Muscle of leg (tissue), 16 donors: ENCODE measurements at places on chromosomes 16 and 17. TPM values are rescaled to one million over a fixed set of nuclear protein-coding genes. Genes with fewer than 3 reads are reported as not detected.

- no peaks in the 10 kb centered on the region for H3K36me3 ChIP-seq
- no peaks in the 10 kb centered on the region for H3K4me1 ChIP-seq
- no peak overlapping the region for H3K4me3 ChIP-seq
- DNase-seq, result no peak
These were observed 180.0 kb downstream of the TOX3 start for GRCh38 chr16:52366983-52367382.

GRCh38 chr17:27384261-27384701, 72.0 kb upstream of the KSR1 start:
- H3K27ac ChIP-seq, result no peak overlapping the region
- H3K4me1 ChIP-seq, result peaks cover 36% of the 10 kb centered on the region
- no peaks in the 10 kb centered on the region for H3K27me3 ChIP-seq

- H3K4me1 ChIP-seq, result no peaks in the 10 kb centered on the region
- H3K36me3 ChIP-seq, result no peaks in the 10 kb centered on the region
- peaks cover 5% of the 10 kb centered on the region for H3K27me3 ChIP-seq
- H3K27ac ChIP-seq, result no peak overlapping the region
- no peak for DNase-seq
These were observed 66.2 kb upstream of the LYRM9 start for GRCh38 chr17:27959382-27959709.

GRCh38 chr17:80986816-80987475, 4.7 kb upstream of the CHMP6 start:
- H3K4me3 ChIP-seq, result no peak overlapping the region
- H3K36me3 ChIP-seq, result no peaks in the 10 kb centered on the region
- peaks cover 11% of the 10 kb centered on the region for H3K27me3 ChIP-seq
- H3K27ac ChIP-seq, result no peak overlapping the region
- no peak for DNase-seq
- peaks cover 19% of the 10 kb centered on the region for H3K4me1 ChIP-seq

GRCh38 chr17:72110231-72110941, 10.4 kb upstream of the SOX9 start:
- no peaks in the 10 kb centered on the region for H3K4me1 ChIP-seq
- H3K4me3 ChIP-seq, result no peak overlapping the region
- H3K27ac ChIP-seq, result no peak overlapping the region
- peaks cover 31% of the 10 kb centered on the region for H3K27me3 ChIP-seq
- H3K36me3 ChIP-seq, result no peaks in the 10 kb centered on the region

GRCh38 chr17:63151941-63152523, 186.0 kb downstream of the TANC2 start:
- H3K36me3 ChIP-seq, result no peaks in the 10 kb centered on the region
- peak overlapping the region; percentile 11 for H3K4me3 ChIP-seq
- peaks cover 4% of the 10 kb centered on the region for H3K4me1 ChIP-seq

DNA sequence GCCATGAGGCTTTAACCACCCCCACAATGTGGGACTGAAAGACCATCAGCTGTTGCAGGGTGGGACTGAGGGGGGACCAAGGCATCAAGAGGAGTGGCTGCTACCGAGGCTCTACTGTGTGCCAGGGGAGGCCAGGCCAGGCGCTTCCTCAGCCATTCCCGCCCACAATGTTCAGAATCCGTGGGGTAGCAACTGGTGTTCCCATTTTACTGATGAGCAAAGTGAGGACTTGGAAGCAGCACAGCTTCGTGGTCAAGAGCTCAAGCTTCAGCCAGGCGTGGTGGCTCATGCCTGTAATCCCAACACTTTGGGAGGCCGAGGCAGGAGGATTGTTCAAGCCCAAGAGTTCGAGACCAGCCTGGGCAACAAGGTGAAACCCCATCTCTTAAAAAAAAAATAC, 65.9 kb downstream of the SCNN1B start:
- no peak overlapping the region for H3K27ac ChIP-seq
- H3K4me3 ChIP-seq, result no peak overlapping the region
- no peaks in the 10 kb centered on the region for H3K36me3 ChIP-seq
- no peaks in the 10 kb centered on the region for H3K27me3 ChIP-seq
- H3K4me1 ChIP-seq, result no peaks in the 10 kb centered on the region
- no peak for DNase-seq

- H3K4me1 ChIP-seq, result peaks cover 57% of the 10 kb centered on the region
- no peaks in the 10 kb centered on the region for H3K27me3 ChIP-seq
- peaks cover 3% of the 10 kb centered on the region for H3K36me3 ChIP-seq
- peak overlapping the region; percentile 87 for H3K27ac ChIP-seq
- peak overlapping the region; percentile 68 for H3K4me3 ChIP-seq
These were observed 1.4 kb upstream of the BAHCC1 start for GRCh38 chr17:81393684-81394376.

- DNase-seq, result no peak
- no peaks in the 10 kb centered on the region for H3K36me3 ChIP-seq
- H3K27ac ChIP-seq, result no peak overlapping the region
- H3K4me3 ChIP-seq, result no peak overlapping the region
- no peaks in the 10 kb centered on the region for H3K4me1 ChIP-seq
These were observed 104.4 kb upstream of the AMZ2 start for GRCh38 chr17:68143425-68143824.

- peaks cover 80% of the 10 kb centered on the region for H3K4me1 ChIP-seq
- H3K27ac ChIP-seq, result peak overlapping the region; percentile 97
- no peaks in the 10 kb centered on the region for H3K36me3 ChIP-seq
- H3K4me3 ChIP-seq, result peak overlapping the region; percentile 21
- H3K27me3 ChIP-seq, result peaks cover 29% of the 10 kb centered on the region
These were observed 3.6 kb upstream of the TMEM92 start for GRCh38 chr17:50270435-50271362.

DNA sequence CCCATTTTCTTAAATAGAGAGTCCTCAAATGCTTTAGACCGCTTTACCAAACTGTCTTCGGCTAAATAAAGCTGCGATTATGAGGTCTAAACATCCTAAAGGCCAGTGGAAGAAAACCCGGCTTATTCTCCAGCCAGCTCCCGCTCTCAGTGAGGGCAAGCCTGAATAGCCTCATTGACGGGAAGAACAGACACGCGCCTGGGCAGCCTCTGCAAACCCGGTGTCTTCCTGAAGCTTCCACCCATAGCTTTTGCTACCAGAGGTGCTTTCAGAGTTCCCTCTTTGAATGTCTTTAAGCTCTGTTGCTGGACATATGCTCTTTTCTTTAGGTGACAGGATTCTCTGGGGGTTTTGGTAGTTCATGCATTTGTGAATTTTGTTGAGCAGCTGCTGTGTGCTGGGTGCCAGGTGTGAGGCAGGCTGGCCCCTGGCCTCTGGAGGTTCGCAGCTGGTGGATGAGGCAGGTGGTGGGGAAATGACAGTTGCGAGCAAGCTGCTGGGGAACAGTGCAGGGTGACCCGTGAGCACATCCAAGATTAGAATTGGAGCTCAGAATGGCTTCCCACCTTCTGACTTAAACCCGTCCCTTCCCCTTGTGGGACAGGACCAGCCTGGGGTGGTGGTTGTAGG, 44.7 kb downstream of the CRISPLD2 start:
- H3K4me3 ChIP-seq, result no peak overlapping the region
- peaks cover 39% of the 10 kb centered on the region for H3K4me1 ChIP-seq
- DNase-seq, result peak; percentile 54
- no peak overlapping the region for H3K27ac ChIP-seq

DNA sequence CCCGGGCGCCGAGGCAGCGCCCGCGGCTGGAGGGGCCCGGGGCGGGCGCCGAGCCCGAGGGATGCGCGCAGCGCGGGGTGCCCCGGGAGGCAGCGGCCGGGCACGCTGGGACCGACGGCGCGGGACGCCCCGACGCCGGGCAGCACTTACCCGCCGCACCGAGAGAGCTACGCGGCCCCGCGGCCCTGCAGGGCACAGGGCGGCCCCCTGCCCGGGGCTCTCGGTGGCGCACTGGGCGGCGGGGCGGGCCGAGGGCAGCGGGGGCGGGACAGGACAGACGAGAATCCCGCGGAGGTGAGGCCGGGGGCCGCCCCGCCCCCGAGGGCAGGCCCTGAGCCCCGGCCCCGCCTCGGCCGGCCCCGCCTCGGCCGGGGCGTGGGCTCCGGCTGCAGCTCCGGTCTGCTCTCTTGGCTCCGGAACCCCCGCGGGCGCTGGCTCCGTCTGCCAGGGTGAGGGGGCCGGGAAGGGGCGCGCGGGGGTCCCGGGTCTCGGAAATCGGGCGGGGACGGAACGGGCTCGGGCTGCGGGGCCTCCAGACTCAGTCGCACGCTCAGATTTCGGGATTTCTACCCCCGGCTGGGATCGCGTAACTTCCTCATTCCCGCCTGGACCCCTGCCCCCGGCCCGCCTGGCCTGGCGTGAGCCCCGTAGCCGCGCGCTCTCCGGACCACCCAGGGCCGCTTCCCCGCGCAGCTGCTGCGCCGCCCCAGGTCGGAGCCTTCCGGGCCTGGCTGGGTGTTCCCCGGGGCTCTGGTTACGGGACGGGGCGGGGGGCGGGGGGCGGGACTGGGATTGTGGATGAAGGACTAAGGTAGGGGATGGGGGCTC, at the start of gene PLD2:
Gene PLD2, plus strand, starts transcription at position 376 of the 828 bp plus-strand sequence. CDS start 621 bp downstream, outside the sequence.
- H3K4me3 ChIP-seq, result peak within 1 kb of the TSS; percentile 64
- DNase-seq, result peak; percentile 95
- peak within 1 kb of the TSS; percentile 24 for H3K27ac ChIP-seq
- H3K4me1 ChIP-seq, result peaks cover 14% of the 10 kb centered on the region
- peaks cover 26% of the 10 kb centered on the region for H3K36me3 ChIP-seq

- no peak overlapping the region for H3K4me3 ChIP-seq
- no peaks in the 10 kb centered on the region for H3K27me3 ChIP-seq
- no peak for DNase-seq
- no peaks in the 10 kb centered on the region for H3K4me1 ChIP-seq
- no peak overlapping the region for H3K27ac ChIP-seq
These were observed 27.7 kb downstream of the ZNF18 start for GRCh38 chr17:11969565-11969964.

GRCh38 chr17:50953831-50954601, 87.9 kb upstream of the TOB1 start:
- H3K4me1 ChIP-seq, result peaks cover 76% of the 10 kb centered on the region
- peak overlapping the region; percentile 77 for H3K27ac ChIP-seq
- peak; percentile 91 for DNase-seq
- H3K36me3 ChIP-seq, result no peaks in the 10 kb centered on the region
- H3K27me3 ChIP-seq, result no peaks in the 10 kb centered on the region
- H3K4me3 ChIP-seq, result no peak overlapping the region

- no peak for DNase-seq
- no peak overlapping the region for H3K27ac ChIP-seq
- peaks cover 57% of the 10 kb centered on the region for H3K36me3 ChIP-seq
- H3K4me3 ChIP-seq, result no peak overlapping the region
- H3K4me1 ChIP-seq, result peaks cover 10% of the 10 kb centered on the region
These were observed 14.5 kb downstream of the SNX11 start for GRCh38 chr17:48121923-48122664.

- no peak overlapping the region for H3K27ac ChIP-seq
- H3K4me1 ChIP-seq, result peaks cover 4% of the 10 kb centered on the region
- H3K36me3 ChIP-seq, result no peaks in the 10 kb centered on the region
These were observed 310.4 kb downstream of the SNX29 start for GRCh38 chr16:12286964-12287363.

DNA sequence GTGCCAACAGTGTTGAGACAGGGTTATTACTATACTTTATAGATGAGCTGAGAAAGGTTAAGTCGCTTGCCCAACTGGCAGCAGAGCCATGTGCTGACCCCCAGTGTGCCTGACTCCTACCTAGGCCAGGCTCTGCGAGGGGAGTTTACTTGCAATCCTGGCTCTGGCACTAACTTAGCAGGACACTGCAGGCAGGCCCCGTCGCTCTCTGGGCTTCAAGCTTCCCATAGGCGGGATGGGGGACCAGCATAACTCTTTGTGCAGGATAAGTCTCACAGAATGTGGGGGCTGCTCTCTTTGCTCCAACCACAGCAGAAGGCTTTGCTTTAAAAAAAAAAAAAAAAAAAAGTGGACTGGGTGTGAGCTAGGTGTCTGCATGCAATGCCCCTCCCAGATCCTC, 102.7 kb downstream of the GNAO1 start:
- peaks cover 15% of the 10 kb centered on the region for H3K4me1 ChIP-seq
- no peak for DNase-seq
- H3K27me3 ChIP-seq, result no peaks in the 10 kb centered on the region
- no peaks in the 10 kb centered on the region for H3K36me3 ChIP-seq

DNA sequence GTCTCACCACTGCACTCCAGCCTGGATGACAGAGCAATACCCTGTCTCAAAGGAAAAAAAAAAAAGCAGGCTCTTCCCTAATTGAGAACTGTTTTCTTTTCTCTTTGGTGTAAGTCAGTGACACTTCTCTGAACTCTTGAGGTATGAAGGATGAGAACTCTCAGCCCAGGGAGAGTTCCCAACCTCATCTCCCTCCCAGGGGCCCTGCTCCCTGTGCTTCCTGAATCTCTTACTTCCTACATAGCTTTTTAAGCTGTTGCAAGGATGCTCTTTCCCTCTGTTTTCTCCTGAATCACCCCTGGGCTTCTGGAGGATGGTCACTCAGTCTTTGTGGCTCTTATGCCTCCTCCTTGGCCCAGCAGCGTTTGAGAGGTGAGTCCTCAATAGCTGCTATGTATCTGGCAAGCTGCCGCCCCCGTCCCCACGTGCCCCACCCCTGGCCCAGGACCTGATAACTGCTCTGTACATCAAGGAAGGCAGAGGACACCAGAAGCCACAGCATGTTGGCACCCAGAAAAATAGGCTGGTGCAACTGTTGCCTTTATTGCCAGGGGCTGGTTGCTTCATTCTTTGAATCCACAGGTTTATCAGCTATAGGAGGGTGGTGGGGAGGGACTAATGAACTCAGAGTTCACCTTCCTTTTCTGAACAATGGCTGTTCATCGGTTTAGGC, 24.0 kb downstream of the IGF2BP1 start:
- no peaks in the 10 kb centered on the region for H3K36me3 ChIP-seq
- H3K27ac ChIP-seq, result no peak overlapping the region
- no peaks in the 10 kb centered on the region for H3K27me3 ChIP-seq
- H3K4me3 ChIP-seq, result no peak overlapping the region
- no peak for DNase-seq

- peak overlapping the region; percentile 96 for H3K4me3 ChIP-seq
- DNase-seq, result no peak
- H3K27ac ChIP-seq, result peak overlapping the region; percentile 99
- peaks cover 20% of the 10 kb centered on the region for H3K4me1 ChIP-seq
These were observed 500 bp upstream of the KAT7 start for GRCh38 chr17:49787884-49788477.

DNA sequence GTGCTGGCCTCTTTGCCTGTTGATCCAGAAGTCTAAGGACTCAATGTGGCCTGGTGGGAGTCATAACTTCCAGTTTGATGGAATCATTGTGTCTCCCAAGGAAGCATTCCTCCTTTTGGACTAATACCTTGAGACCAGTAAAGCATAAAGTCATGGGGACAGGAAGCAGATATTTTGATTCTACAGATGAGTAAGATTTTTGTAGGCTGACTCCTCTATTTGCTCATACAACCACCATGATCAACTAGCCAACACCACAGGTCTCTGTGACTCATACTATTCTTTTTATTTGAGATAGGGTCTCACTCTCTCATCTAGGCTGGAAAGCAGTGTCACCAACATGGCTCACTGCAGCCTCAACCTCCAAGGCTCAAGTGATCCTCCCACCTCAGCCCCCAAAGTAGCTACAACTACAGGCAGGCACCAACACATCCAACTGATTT, 6.2 kb downstream of the MT2A start:
- H3K36me3 ChIP-seq, result no peaks in the 10 kb centered on the region
- H3K4me3 ChIP-seq, result no peak overlapping the region
- no peak for DNase-seq
- no peak overlapping the region for H3K27ac ChIP-seq
- H3K27me3 ChIP-seq, result peaks cover 14% of the 10 kb centered on the region

GRCh38 chr16:4733747-4734062, 366 bp downstream of the ANKS3 start:
- no peak for DNase-seq
- peak overlapping the region; percentile 99 for H3K4me3 ChIP-seq
- no peaks in the 10 kb centered on the region for H3K27me3 ChIP-seq
- H3K4me1 ChIP-seq, result peaks cover 12% of the 10 kb centered on the region
- peaks cover 22% of the 10 kb centered on the region for H3K36me3 ChIP-seq

PLXDC1 gene
- 2.0 TPM for total RNA-seq

ADAM11 gene
- 1.3 TPM for total RNA-seq

ATMIN gene
- total RNA-seq, result 30.8 TPM

GPT2 gene
- 19.0 TPM for total RNA-seq

BICDL2 gene
- not detected for total RNA-seq

COASY gene
- total RNA-seq, result 13.0 TPM

LYRM9 gene
- total RNA-seq, result 8.2 TPM

GABARAP gene
- total RNA-seq, result 324 TPM

FMNL1 gene
- total RNA-seq, result 1.2 TPM

C17orf78 gene
- not detected for total RNA-seq

NXPH3 gene
- total RNA-seq, result 1.5 TPM
